Skin of body (tissue), 3 donors: ENCODE measurements at places on chromosomes 7 and 10. TPM values are rescaled to one million over a fixed set of nuclear protein-coding genes. Genes with fewer than 3 reads are reported as not detected.

- no peak for DNase-seq
Observed at GRCh38 chr10:17649836-17650235, 5.9 kb downstream of the STAM start.

DNA sequence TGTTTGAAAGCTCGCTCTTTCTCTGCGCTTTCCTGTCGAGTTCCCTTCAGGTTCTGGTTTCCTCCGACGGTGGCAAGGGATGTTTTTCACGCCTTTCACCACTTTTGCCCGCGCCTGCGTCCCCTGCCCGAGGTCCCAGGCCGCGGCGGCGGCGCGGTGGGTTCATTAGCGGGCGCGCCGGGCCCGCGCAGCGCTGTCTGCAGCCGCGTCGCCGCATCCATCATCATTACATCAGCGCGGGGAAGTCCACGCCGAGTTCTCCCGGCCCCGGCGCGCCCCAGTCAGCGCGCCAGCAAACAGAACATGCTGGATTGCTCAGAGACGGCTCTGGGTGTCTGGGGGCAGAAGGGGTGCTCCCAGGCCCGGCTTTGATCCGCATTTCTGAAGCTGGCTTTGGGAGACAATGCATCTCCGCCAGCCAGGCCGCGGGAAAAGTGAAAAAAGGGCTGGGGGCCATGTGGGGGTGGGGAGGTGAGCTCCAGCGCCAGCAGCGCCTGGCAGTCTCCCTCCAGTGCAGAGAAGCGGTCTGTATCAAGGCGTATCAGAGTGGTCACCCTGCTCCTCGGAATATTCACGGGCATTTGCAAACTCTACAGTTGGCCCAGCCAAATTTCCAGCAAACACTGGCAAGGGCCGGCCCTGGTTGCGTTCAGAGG lies 8.9 kb downstream of the GLI3 start:
- DNase-seq, result no peak

GRCh38 chr7:15403751-15404150 lies 158.1 kb downstream of the AGMO start:
- no peak for DNase-seq

- DNase-seq, result no peak
Observed at GRCh38 chr10:124447751-124448466, 1.9 kb downstream of the NKX1-2 start.

GRCh38 chr7:145696071-145696470 lies 420.5 kb upstream of the CNTNAP2 start:
- DNase-seq, result no peak

GRCh38 chr10:25261558-25261957 lies 86.8 kb downstream of the GPR158 start:
- no peak for DNase-seq

GRCh38 chr7:144437370-144438191 lies 34.1 kb upstream of the NOBOX start:
- peak; percentile 41 for DNase-seq

GRCh38 chr10:35942057-35942456 lies 300.0 kb upstream of the FZD8 start:
- DNase-seq, result no peak

GRCh38 chr10:121495719-121496118 lies 102.5 kb downstream of the FGFR2 start:
- DNase-seq, result no peak

DNA sequence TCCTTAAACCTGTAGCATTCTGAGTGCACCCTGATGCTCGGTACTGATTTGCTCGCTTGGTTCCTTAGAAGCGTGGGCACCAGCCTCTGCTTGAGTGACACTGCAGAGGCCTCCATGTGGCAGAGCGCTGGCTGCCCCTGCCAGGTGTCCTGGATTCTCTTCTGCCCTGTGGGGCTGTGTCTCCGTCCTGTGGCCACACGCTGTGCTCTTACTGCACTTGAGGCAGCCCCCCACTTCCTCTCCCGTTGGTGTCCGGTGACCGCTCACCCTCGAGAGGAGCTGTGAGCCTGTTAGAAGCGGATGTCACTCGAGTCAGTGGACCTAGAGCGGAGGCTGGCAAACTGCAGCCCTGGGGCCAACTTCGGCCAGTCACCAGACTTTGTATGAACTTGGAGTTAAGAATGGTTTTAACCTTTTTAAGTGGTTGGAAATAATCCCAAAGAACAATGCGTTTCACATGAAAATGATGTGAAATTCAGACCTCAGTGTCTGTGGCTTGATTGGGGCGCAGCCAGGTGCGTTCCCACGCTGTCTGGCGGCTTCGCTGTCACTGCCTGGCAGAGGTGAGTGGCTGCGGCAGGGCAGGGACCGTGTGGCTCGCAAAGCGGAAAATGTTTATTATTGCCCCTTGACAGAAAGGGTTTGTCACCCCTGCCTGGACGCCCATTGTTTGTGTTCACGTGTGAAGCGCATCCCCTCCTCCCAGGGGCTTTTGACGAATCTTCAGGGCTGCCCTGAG lies 114.6 kb downstream of the CYTH3 start:
- no peak for DNase-seq

DNA sequence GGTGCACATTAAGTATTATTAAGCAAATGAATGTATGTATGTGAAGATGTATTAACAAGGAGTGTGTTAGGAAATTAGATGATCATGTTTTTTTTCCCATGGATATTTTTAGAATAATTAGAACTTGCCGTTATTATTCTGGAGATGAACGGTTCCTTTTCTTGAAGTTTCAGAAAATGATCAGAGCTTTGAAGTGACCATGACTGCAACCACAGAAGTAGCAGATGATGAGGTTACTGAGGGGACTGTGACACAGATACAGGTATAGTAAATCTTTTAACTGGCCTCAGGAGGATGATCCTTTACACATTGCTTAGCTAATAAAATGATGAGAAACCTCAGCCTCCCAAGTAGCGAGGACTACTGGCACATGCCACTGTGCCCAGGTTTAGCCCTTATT lies 18.6 kb downstream of the DMTF1 start:
- DNase-seq, result no peak

DNA sequence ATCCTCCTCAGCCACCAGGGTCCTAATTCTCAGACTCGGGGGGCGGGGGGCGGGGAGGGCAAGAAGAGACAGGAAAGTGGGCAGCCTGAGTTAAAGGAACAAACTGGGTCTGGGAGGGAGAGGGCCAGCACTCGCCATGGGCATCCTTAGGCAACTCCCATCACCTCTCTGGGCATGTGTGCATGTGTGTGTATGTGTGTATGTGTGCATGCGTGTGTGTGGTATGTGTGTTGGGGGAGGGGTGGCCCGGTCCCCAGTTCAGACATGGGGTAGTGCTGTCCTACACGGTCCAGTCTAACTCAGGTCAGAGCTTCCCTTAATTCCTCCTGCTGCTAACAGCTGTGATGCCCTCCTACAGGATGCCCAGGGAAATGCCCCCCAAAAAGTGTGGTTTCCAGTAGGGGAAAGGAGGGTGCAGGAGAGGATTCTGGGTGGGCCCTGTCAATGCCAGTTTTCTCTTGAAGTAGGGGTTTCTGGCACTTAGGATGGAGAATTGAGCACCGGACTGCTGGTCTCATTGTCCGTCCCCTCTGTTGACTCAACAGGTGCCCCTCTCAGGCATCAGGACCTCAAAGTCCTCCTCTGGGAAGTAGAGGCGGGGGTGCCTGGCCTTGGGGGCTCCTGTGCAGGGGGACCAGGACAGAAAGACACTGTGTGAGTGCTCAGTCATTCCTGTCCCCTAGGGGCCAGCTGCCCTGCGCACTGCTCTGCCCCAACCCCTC lies 15.1 kb upstream of the ZMIZ1 start:
- no peak for DNase-seq

- DNase-seq, result no peak
Observed at GRCh38 chr10:120011359-120012130, 119.0 kb downstream of the SEC23IP start.

GRCh38 chr10:107371801-107372200 lies 207.3 kb upstream of the SORCS1 start:
- no peak for DNase-seq

GRCh38 chr10:58293989-58294388 lies 25.0 kb downstream of the CISD1 start:
- no peak for DNase-seq

DNA sequence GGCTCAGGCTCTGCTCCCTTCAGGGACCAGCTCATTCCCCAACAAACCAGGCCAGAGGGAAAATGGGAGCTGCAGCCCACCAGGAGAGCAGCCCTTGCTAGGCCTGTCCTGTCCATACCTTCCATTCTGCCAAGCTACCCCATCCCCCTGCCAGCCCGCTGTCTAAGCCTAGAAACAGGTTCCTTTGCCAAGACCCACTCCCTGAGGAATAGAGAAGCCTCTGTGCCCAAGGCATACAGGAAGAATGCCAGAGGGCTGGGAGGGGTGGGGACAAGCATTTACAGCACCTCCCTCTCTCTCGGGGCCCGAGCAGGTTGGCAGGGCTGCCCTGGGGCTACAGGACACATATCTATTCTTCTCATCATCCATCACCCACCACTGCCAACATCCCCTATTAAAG lies 178.3 kb downstream of the GRID1 start:
- DNase-seq, result no peak

DNA sequence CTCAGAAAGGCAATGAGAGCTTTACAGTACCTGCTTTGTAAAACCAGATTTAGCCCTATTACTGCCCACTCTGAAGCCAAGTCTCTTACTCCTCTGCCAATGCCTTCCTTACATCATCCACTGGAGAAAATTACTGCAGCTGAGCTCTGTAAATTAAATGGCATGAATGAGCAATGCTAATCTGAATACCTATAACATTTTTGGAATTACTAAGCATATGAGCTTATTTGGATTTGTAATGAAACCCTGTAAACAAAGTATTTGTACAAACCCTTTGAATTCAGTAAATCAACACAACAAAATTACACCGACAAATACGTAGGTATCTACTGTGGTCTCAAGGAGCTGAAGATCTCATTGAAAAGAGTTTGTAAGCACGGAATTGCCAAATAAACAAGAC lies 12.1 kb upstream of the CCNY start:
- DNase-seq, result no peak

DNA sequence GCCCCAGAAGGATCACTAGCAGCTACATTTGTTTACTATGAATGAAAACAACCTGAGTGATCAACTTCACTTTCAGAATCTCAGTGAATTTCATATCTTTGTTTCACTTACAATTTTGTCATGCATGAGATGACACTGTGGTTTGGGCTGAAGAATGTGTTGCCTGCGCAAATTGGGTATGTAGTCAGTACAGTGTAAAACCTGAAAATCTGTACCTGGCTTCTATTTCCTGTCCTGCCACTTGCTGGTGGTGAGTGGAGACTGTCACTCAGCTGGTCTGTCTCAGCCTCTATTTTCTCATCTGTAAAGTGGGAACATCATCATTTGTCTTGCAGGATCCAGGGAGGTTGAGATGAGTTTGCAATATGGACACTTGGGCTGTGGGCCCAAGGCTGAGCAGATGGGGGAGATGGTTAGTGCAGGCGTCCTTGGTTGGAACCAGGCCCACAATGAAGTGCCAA lies 118.0 kb downstream of the WDFY4 start:
- DNase-seq, result no peak

GRCh38 chr7:120089968-120090367 lies 183.0 kb upstream of the KCND2 start:
- no peak for DNase-seq

GRCh38 chr7:11946794-11947193 lies 114.8 kb upstream of the THSD7A start:
- DNase-seq, result no peak

DNA sequence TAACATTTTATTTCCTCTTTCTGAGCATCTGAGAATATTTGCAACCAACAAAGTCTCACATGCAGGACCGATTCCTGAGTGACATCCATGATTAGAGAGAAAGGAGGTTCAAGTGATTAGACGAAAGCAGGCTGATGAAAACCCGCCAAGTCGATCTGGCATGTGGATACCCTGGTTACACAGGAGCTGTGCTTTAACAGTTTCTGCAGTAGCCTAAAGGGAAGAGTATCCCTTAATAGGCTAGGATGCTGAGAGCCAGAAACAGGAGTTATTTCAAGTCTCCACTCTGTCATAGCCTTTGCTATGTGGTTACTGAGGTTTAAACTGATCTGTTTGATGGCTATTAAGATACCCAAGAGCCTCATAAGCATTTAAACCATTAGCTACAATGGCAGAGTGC lies 82.5 kb downstream of the PRKCQ start:
- DNase-seq, result no peak

DNA sequence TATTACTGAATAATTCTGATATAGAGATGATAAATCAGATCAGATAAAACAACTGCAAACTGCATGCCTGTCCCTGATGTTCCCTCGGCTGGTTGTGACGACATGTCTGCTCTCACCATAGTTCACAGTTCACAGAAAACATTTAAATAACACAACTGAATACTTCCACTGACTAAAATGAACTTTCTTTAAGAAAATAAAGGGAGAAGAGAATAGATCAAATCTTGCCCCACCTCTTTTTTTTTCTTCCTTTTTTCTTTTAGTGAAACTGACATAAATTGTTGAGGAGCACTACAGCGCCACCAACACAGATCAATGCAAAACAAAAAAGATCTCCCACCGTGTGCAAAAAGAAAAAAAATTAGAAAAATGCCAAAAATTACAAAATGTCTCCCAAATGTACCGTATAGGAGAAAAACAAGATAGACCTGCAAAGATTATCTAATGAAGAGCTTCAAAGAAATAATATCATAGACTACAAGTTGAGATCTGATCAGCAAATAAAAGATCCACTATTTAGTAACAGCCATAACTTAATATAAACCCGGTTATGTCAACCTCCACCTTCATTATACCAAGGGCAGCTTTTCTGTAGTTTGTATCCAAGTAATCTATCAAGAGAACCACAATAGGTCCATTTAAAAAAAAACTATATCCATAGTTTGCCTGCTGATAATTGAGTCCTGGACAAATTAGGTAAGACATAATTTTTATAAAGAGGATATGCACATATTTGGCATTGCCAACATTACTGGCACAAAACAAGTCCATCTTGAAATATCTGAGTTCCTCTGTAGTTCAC lies 30.7 kb upstream of the EPC1 start:
- peak; percentile 93 for DNase-seq

Gene NUDCD3
- total RNA-seq, result 47.8 TPM

Gene POM121
- total RNA-seq, result 9.6 TPM

Gene PLCE1
- total RNA-seq, result 8.6 TPM

Gene TMEM213
- total RNA-seq, result not detected

Gene MYH16
- total RNA-seq, result not detected

Gene AKR1D1
- total RNA-seq, result not detected

Gene DUSP5
- 18.0 TPM for total RNA-seq

Gene EFCAB10
- not detected for total RNA-seq

Gene FAM20C
- 11.8 TPM for total RNA-seq

Gene ZPBP
- total RNA-seq, result not detected

Gene CD36
- total RNA-seq, result 589 TPM

Gene ABCB1
- 1.1 TPM for total RNA-seq

Gene GPR141
- total RNA-seq, result 5.7 TPM

Gene GDF10
- total RNA-seq, result 2.1 TPM

Gene AGMO
- total RNA-seq, result 1.4 TPM

Gene ITGA8
- total RNA-seq, result 17.5 TPM

Gene STX1A
- 8.5 TPM for total RNA-seq
